ENCODE measurements at places on chromosomes 2 and 18. TPM values are rescaled to one million over a fixed set of nuclear protein-coding genes. Genes with fewer than 3 reads are reported as not detected.

DNA sequence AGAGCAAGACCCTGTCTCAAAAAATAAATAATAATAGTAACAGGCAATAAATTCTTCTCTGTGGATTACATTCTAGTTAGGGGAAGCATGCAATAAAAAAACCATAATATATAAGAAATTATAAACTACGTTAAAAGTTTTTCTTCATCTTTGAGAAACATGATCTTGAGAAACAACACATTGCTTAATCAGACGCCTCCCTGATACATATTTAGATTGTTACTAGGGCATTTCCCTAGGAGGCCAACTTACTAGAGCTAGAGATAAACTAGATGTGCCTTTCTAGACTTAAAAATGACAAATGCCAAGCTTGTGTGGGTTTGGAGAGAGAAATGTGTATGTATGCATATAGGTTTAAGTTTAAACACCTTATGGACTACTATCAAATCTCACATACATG lies 76.3 kb upstream of the GALNT5 start:
- H3K36me3 ChIP-seq = no peaks in the 10 kb centered on the region
- no peak overlapping the region for H3K27ac ChIP-seq
- H3K4me3 ChIP-seq = no peak overlapping the region
- DNase-seq = no peak

- no peaks in the 10 kb centered on the region for H3K27me3 ChIP-seq
- H3K27ac ChIP-seq = no peak overlapping the region
- H3K36me3 ChIP-seq = no peaks in the 10 kb centered on the region
Measured at GRCh38 chr2:214378455-214379103, 32.3 kb upstream of the VWC2L start.

- H3K27ac ChIP-seq = no peak overlapping the region
- no peak overlapping the region for H3K4me3 ChIP-seq
- peaks cover 9% of the 10 kb centered on the region for H3K4me1 ChIP-seq
- peaks cover 54% of the 10 kb centered on the region for H3K27me3 ChIP-seq
Measured at GRCh38 chr18:5891854-5892215, 3.5 kb downstream of the TMEM200C start.

- no peaks in the 10 kb centered on the region for H3K36me3 ChIP-seq
- no peak for DNase-seq
- H3K4me1 ChIP-seq = no peaks in the 10 kb centered on the region
- H3K27me3 ChIP-seq = no peaks in the 10 kb centered on the region
Measured at GRCh38 chr18:79583984-79584401, 95.6 kb upstream of the CTDP1 start.

DNA sequence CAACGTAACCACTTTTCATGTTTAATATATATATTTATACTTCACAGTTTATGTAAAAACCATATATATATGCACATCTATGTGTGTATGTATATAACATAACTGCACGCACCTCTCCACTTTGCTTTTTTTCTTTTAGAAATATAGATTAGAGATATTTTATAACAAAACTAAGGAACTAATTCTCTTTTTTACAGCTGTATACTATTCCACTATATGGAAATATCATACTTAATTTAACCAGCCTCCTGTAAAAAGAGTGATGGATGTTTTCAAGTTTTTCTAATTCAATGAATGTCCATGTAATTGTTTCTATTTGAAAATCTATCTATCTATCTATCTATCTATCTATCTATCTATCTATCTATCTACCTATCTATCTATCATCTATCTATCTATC lies 4.6 kb downstream of the ARHGAP15 start:
- peak overlapping the region; percentile 55 for H3K27ac ChIP-seq
- peaks cover 30% of the 10 kb centered on the region for H3K36me3 ChIP-seq
- no peak for DNase-seq
- H3K4me1 ChIP-seq = peaks cover 63% of the 10 kb centered on the region
- no peaks in the 10 kb centered on the region for H3K27me3 ChIP-seq
- no peak overlapping the region for H3K4me3 ChIP-seq

- no peaks in the 10 kb centered on the region for H3K27me3 ChIP-seq
- no peaks in the 10 kb centered on the region for H3K4me1 ChIP-seq
- no peak overlapping the region for H3K4me3 ChIP-seq
- H3K36me3 ChIP-seq = no peaks in the 10 kb centered on the region
- H3K27ac ChIP-seq = no peak overlapping the region
Measured at GRCh38 chr18:43060020-43060419, 55.5 kb downstream of the RIT2 start.

GRCh38 chr2:161238265-161238559 lies 70.0 kb upstream of the PSMD14 start:
- peak overlapping the region; percentile 76 for H3K4me3 ChIP-seq
- H3K27ac ChIP-seq = peak overlapping the region; percentile 81
- DNase-seq = peak; percentile 31

DNA sequence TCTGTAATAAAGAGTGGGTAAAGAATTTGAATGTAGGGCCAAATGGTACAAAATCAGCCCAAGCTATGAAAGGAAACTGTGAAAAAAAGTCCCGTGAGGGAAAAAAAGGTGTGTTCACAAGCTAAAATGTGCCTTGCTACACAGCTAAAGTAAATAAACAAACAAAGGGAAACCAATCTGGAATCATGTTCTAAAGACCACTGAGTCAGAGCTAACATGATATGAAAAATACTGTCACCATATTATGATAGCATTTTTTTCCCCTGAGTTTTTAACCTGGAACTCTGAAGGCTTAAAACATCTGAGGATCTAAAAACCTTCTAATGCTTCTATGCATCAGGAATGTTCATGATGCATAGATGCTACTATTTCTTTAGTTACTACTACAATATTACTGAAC lies 58.8 kb downstream of the SCN1A start:
- H3K4me1 ChIP-seq = no peaks in the 10 kb centered on the region
- H3K4me3 ChIP-seq = no peak overlapping the region
- H3K36me3 ChIP-seq = no peaks in the 10 kb centered on the region
- no peak for DNase-seq
- no peak overlapping the region for H3K27ac ChIP-seq

- no peak overlapping the region for H3K27ac ChIP-seq
- peaks cover 2% of the 10 kb centered on the region for H3K4me1 ChIP-seq
- peaks cover 2% of the 10 kb centered on the region for H3K27me3 ChIP-seq
- DNase-seq = no peak
- no peak overlapping the region for H3K4me3 ChIP-seq
- no peaks in the 10 kb centered on the region for H3K36me3 ChIP-seq
Measured at GRCh38 chr2:222362336-222362735, 62.0 kb upstream of the SGPP2 start.

DNA sequence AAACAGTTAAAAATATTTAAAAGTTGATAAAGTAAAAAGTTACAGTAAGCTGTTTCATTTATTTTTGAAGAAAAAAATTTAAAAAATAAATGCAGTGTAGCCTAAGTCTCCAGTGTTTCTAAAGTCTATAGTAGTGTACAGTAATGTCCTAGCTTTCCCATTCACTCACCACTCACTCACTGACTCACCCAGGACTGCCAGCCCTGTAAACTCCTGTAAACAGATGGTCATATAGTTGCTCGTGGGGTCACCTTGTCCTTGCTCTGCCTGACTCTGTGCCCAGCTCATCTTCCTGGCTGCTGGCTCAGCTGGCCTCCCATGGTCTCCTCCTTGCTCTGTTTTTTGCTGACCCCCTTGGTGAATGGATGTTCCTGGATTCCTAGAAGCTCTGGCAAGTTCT lies 180.3 kb downstream of the VAPA start:
- no peak for DNase-seq
- H3K4me1 ChIP-seq = no peaks in the 10 kb centered on the region
- H3K27ac ChIP-seq = no peak overlapping the region
- peaks cover 1% of the 10 kb centered on the region for H3K27me3 ChIP-seq
- H3K4me3 ChIP-seq = no peak overlapping the region

- H3K36me3 ChIP-seq = no peaks in the 10 kb centered on the region
- no peak for DNase-seq
- H3K27me3 ChIP-seq = no peaks in the 10 kb centered on the region
- H3K27ac ChIP-seq = no peak overlapping the region
- H3K4me3 ChIP-seq = no peak overlapping the region
Measured at GRCh38 chr2:231294116-231294515, 95.7 kb downstream of the ARMC9 start.

GRCh38 chr2:53148221-53148620 lies 619.4 kb upstream of the CHAC2 start:
- no peaks in the 10 kb centered on the region for H3K4me1 ChIP-seq
- H3K27me3 ChIP-seq = no peaks in the 10 kb centered on the region
- no peak overlapping the region for H3K27ac ChIP-seq
- no peaks in the 10 kb centered on the region for H3K36me3 ChIP-seq
- no peak overlapping the region for H3K4me3 ChIP-seq
- DNase-seq = no peak

- no peaks in the 10 kb centered on the region for H3K27me3 ChIP-seq
- H3K36me3 ChIP-seq = no peaks in the 10 kb centered on the region
- no peaks in the 10 kb centered on the region for H3K4me1 ChIP-seq
- no peak overlapping the region for H3K27ac ChIP-seq
- no peak overlapping the region for H3K4me3 ChIP-seq
Measured at GRCh38 chr2:76120176-76120575, 409.5 kb upstream of the GCFC2 start.

GRCh38 chr2:5444854-5445253 lies 247.3 kb upstream of the SOX11 start:
- H3K36me3 ChIP-seq = no peaks in the 10 kb centered on the region
- no peak overlapping the region for H3K4me3 ChIP-seq
- no peaks in the 10 kb centered on the region for H3K27me3 ChIP-seq
- H3K27ac ChIP-seq = no peak overlapping the region
- no peak for DNase-seq
- H3K4me1 ChIP-seq = no peaks in the 10 kb centered on the region

- peaks cover 19% of the 10 kb centered on the region for H3K4me1 ChIP-seq
- H3K27me3 ChIP-seq = no peaks in the 10 kb centered on the region
- peak overlapping the region; percentile 95 for H3K4me3 ChIP-seq
Measured at GRCh38 chr2:61538920-61539520, 864 bp upstream of the XPO1 start.

- no peaks in the 10 kb centered on the region for H3K4me1 ChIP-seq
- no peaks in the 10 kb centered on the region for H3K27me3 ChIP-seq
- no peak overlapping the region for H3K4me3 ChIP-seq
- H3K27ac ChIP-seq = no peak overlapping the region
- no peak for DNase-seq
- H3K36me3 ChIP-seq = no peaks in the 10 kb centered on the region
Measured at GRCh38 chr2:19073522-19073921, 284.9 kb downstream of the OSR1 start.

GRCh38 chr2:145102706-145103105 lies 582.8 kb upstream of the ZEB2 start:
- H3K4me3 ChIP-seq = no peak overlapping the region
- H3K27ac ChIP-seq = no peak overlapping the region
- no peak for DNase-seq
- no peaks in the 10 kb centered on the region for H3K36me3 ChIP-seq

GRCh38 chr2:240605867-240606743 lies 19.2 kb upstream of the GPR35 start:
- no peak overlapping the region for H3K4me3 ChIP-seq
- H3K36me3 ChIP-seq = no peaks in the 10 kb centered on the region
- H3K4me1 ChIP-seq = no peaks in the 10 kb centered on the region

- DNase-seq = no peak
- no peak overlapping the region for H3K4me3 ChIP-seq
- no peaks in the 10 kb centered on the region for H3K4me1 ChIP-seq
- H3K27me3 ChIP-seq = no peaks in the 10 kb centered on the region
- no peak overlapping the region for H3K27ac ChIP-seq
Measured at GRCh38 chr2:30990671-30991070, 147.6 kb downstream of the GALNT14 start.

- no peak for DNase-seq
- H3K36me3 ChIP-seq = no peaks in the 10 kb centered on the region
- peaks cover 19% of the 10 kb centered on the region for H3K4me1 ChIP-seq
Measured at GRCh38 chr2:109154226-109154625, 25.2 kb downstream of the SH3RF3 start.

- no peak overlapping the region for H3K4me3 ChIP-seq
- H3K4me1 ChIP-seq = peaks cover 5% of the 10 kb centered on the region
- H3K27ac ChIP-seq = no peak overlapping the region
- H3K27me3 ChIP-seq = peaks cover 38% of the 10 kb centered on the region
- no peaks in the 10 kb centered on the region for H3K36me3 ChIP-seq
Measured at GRCh38 chr2:26557244-26557925, 79.5 kb upstream of the OTOF start.

GRCh38 chr2:77521931-77522470 lies at the start of gene LRRTM4:
Gene LRRTM4, minus strand, starts transcription at chr2:77522376.
- no peak for DNase-seq
- H3K27me3 ChIP-seq = no peaks in the 10 kb centered on the region
- H3K36me3 ChIP-seq = no peaks in the 10 kb centered on the region
- no peak within 1 kb of the TSS for H3K27ac ChIP-seq
- no peaks in the 10 kb centered on the region for H3K4me1 ChIP-seq

DNA sequence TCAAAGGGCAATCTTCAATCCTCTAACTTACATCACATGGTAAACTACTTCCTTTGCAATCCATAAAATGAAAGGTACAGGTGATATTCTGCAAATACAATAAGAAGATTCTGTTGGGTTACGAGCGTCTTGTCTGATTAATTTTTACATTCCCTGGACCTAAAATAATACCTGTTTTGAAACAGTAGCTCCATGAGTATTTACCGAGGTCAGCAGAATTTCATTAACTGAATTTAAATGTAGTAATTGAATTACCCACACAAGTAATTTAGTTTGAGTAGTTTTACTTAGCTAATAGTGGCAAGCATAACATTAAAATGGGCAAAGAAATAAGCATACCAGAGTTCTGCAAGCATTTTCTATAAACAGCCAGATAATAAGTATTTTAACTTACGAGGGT lies 652.0 kb downstream of the DPP10 start:
- no peak overlapping the region for H3K27ac ChIP-seq
- no peaks in the 10 kb centered on the region for H3K4me1 ChIP-seq
- H3K36me3 ChIP-seq = no peaks in the 10 kb centered on the region
- no peak for DNase-seq

DNA sequence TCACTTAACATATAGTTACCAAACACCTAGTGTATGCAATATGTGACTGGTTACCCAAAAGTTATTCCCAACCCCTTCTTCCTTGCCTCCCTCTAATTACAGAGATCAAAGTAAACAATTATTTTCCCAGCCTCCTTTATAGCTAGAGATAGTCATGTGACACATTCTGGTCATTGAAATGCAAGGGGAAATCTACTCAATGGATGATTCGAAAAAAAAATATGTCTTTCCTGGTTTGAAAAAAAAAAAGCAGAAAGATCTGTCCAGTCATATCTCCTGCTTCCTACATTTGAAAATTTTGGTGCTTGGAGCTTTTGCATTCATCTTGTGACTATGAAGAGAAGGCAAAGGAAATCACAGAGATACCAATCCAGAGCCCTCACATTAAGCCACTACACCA lies 27.6 kb upstream of the UGP2 start:
- H3K4me3 ChIP-seq = no peak overlapping the region
- no peaks in the 10 kb centered on the region for H3K27me3 ChIP-seq
- H3K36me3 ChIP-seq = no peaks in the 10 kb centered on the region
- H3K27ac ChIP-seq = no peak overlapping the region

GRCh38 chr2:229856413-229856812 lies 65.4 kb downstream of the TRIP12 start:
- no peak overlapping the region for H3K4me3 ChIP-seq
- H3K4me1 ChIP-seq = peaks cover 43% of the 10 kb centered on the region
- no peaks in the 10 kb centered on the region for H3K27me3 ChIP-seq
- no peak for DNase-seq
- H3K27ac ChIP-seq = no peak overlapping the region

The CREG2 gene
- total RNA-seq = not detected

The CYB5A gene
- total RNA-seq = 61.4 TPM

The OSR1 gene
- not detected for total RNA-seq

The OTX1 gene
- not detected for total RNA-seq

The REG3A gene
- not detected for total RNA-seq

The LYPD6B gene
- not detected for total RNA-seq

The SLC11A1 gene
- total RNA-seq = 0.05 TPM

The RPS27A gene
- 1,461 TPM for total RNA-seq

The NEU4 gene
- total RNA-seq = 0.89 TPM

The FAP gene
- not detected for total RNA-seq

The NFATC1 gene
- 96.0 TPM for total RNA-seq

The STK17B gene
- 159 TPM for total RNA-seq

The STPG4 gene
- 0.23 TPM for total RNA-seq

The SKOR2 gene
- 0.21 TPM for total RNA-seq
